ENCODE measurements at places on chromosomes 2 and 18.
A peak's percentile ranks its signal among the peaks of the same experiment; 100 is the strongest.

- no peak for DNase-seq
Observed at GRCh38 chr2:12606472-12607000, 110.2 kb upstream of the TRIB2 start.

GRCh38 chr2:71807581-71808451 lies 339.8 kb downstream of the CYP26B1 start:
- no peak for DNase-seq

DNA sequence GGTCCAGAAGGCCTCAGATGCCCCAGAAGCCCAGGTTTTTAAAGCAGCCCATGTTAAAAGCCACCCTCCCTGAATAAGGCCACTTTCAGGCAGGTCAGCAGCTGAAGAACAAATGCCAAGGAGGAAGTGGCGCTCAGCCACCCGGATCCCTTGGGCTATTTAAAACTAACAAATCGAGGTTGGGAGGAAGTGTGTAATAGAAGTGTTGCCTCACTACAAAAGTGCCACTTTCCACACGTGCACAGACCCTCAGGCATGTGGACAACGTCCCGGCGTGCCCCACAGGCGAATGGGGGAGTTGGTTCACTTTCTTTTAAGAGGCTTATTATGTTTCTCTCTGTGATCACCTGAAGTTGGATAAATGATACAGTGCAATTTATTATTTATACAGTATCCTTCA lies 173.8 kb upstream of the SALL3 start:
- DNase-seq, result no peak

GRCh38 chr2:44723921-44724320 lies 217.6 kb upstream of the SIX3 start:
- DNase-seq, result no peak

DNA sequence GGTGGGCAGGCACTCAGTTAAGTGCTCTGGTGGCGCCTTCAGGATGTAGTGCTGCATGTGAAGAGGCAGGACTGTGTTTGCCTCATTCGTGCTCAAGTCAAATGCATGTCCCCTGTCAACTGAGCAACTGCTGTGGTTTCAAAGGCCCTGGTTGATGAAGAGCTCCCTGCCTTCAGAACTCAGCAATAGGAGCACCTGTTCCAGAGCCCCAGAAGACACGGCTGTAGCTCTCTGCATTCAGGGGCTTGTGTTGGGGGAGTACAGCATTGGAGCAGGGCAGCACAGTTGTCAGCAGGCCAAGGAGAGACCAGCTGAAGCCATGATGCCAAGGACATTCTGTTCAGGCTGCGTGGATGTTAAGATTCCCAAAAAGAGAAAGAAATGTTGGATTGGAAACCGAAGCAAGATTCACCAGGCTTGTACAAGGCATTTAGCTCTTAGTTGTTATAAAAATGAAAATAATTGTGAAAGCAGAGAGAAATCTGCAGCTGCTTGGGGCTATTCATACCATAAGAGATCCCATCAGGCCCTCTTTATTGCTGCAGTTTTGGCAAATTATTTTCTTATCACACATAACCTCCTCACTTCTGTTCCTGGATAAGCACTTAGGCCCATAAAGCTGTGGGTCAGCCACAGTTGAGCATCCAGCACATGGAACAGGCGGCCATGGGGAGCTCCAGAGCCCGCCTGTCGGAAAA lies 252.4 kb upstream of the ZNF521 start:
- no peak for DNase-seq

DNA sequence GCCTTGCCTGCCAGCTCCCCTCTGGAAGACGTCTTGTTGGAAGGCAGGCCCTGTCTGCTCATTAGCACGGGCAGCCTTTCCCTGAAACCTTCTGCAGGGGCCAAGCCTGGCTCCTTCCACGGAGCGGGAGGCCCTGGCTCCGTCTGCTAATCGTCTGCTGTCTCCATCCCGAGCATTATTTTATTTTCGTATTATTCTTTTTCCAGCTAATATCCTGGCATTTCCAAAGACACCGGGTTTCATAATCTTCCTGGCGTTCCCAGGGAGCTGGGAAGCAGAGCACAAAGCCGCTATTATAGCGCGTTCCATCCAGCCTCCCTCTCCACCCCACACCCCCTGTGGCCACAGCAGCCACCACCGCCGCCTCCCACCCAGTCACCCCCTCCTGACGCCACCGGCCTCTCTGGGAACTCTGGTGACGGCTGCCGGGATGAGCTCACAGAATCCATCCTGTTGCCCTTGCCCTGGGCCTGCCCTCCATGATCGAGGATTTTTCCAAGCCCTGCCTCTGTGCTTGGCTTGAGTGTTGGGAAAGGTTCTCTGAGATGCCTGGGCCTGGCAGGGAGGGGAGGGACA lies 125.5 kb downstream of the DYSF start:
- DNase-seq, result no peak

DNA sequence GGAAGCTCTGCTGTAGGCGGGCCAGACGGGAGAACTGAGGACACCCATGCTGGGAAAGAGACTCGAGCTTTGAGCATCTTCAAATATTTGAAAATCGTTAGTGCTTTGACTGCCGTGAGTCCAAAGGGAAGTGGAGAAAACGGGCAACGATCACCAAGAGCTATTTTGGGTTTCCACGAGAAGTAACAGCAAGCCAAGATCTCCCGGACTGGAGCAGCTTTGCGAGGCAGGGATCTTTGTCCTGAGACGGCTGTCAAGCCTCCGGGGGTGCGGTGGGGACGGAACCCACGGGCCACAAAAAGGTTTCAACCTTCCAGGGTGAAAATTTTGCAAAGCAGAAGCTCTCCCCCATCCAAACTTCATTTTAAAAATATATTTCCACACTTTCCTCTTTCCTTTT lies 195.8 kb downstream of the NDUFA10 start:
- DNase-seq, result peak; percentile 1

DNA sequence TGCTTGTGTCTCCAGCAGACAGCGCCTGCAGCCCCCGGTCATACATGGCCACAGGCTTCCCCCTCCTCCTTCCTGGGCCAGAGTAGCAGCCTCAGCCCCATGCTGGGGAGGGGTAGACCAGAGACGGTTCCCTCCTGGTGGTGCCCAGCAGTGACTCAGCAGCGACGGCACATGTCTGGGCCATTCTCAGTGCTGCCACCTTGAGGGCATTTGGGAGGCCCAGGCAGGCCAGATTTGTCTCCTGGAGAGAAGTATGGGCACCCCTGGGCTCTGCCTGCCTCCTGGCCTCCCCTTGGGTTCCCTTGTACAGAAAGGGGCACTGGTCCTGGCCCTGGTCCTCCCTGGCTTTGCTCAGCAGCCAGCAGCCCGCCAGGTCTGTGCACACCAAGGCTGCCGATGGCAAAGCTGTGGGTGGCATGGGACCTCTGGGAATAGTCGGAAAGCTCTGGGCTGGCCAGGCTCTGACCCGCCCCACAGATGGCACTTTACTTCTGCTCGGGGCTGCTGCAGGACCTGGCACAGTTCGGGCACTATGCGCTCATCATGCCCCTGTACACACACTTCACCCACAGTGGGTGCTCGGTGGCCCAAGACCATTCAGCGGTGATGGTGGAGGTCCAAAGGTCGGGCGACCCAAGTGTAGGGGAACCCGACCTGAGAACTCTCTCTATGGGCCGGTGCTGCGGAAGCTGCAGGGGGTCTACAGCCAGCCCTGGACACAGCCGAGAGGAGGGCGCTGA lies 11.4 kb upstream of the ALPI start:
- DNase-seq, result peak; percentile 49

DNA sequence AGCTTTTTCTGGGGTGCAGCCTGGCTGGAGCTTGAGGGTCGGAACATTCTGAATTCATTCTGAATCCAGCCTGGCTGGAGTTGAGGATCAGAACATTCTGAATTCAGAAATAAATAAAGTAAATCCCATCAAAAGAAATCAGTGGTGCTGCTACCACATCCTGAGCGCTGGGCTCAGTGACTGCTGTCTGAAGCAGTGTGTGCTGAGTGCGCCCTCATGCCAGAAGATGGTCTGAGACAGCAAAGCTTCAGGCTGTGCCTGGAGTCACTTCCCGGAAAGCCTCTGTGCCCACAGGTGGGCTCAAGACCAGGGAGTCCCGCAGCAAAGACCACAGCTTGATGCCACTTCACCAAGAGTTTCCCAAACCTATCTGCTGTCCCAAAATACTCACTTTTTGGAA lies 187.9 kb downstream of the VAPA start:
- no peak for DNase-seq

GRCh38 chr18:21218862-21219261 lies 23.2 kb upstream of the GREB1L start:
- no peak for DNase-seq

DNA sequence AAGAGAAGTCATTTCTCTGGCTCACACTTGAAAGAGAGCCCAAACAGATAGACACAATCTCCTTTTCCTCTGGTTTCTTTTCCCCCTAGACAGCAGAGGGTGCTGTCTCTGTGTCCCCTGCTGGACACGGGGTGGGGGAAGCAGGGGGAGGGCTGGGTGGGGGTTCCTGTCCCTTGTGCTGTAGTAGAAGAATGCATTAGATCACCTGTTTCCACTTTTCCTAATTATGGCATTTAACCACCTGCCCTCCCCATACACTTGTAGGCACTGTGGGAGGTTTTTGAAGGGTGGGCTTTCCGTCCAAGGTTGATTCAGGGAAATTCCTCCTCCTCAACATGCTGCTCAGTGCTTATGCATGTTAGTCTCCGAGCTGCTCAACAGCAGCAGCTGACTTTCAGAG lies 206.2 kb upstream of the EPAS1 start:
- no peak for DNase-seq

GRCh38 chr2:31275976-31276375 lies 42.0 kb downstream of the EHD3 start:
- no peak for DNase-seq

- no peak for DNase-seq
Observed at GRCh38 chr2:23655934-23656596, 270.9 kb downstream of the ATAD2B start.

DNA sequence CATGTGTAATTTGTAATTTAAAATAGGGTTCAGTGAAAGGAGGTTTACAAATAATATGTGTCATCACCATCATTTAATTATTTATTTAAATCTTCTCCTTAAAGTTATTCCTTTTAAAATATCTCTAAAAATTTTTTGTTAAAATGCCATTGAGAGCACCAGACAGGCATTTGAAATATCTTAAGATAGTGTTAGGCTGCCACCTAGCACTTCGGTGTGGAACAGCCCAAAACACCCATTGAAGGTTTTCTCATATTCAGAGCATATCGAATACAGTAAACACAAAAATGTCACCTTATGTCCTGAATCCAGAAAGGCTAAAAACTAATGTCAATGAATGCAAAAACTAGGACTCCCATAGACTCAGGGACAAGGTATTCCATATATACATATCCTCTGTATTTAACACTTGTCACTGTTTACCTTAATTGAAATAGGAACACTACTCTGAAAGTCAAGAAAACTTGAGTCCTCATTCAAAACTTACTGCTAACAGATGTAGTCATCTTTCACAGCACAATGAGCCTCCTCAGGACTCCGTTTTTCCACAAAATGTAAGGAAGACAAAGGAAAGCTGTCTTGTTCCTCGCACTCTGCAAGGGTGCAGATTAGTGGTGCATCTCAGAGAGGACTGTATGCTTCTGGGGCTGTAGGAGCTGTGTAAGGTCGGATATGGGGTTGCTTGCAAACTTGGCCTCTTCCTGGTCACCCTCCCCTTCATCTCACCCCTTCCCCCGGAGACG lies 329.5 kb downstream of the PAX3 start:
- no peak for DNase-seq

DNA sequence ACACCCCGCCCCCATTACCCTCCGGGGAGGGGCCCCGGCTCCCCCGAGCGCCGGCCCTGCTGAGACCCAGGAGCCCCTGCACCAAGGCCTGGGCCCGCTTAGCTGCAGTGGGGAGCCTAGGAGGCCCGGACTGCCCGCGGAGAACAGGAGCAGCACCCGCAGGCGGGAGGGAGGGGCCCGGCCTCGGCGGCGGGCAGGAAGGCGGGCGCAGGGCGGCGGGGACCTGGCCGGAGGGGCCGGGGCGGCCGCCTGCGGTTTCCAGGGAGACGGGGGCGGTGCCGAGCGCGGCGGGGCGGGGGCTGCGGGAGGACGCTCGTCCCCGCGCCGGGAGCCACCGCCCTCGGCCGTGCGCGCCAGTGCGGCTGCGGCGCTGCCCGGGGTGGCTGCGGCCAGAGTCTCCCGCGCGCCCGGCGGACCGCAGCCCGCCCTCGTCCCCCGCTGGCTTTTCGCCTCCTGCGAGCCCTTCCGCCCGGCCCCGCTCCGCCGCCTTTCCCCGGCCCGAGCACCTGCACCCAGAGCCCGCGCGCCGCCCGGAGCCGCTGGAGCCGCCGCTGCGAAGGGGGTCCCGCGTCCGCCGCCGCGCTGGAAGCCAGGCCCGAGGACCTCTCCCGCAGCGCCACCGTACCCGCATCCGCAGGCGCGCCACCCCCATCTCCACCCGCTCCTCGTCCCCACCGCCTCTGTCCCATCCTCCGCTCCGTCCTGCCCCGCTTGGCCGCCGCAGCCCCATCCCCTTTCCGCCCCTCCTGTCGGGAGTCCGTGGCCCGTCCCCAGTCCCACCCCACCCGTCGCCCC lies 17.2 kb downstream of the GPC1 start:
- DNase-seq, result peak; percentile 79

Measured in pancreas (tissue), 10 donors.